Caudate nucleus (tissue), 63 donors: ENCODE measurements at places on chromosomes 12 and 14.

GRCh38 chr12:125330645-125331341 is 265.6 kb downstream of the AACS start:
- peak; percentile 64 for DNase-seq

DNA sequence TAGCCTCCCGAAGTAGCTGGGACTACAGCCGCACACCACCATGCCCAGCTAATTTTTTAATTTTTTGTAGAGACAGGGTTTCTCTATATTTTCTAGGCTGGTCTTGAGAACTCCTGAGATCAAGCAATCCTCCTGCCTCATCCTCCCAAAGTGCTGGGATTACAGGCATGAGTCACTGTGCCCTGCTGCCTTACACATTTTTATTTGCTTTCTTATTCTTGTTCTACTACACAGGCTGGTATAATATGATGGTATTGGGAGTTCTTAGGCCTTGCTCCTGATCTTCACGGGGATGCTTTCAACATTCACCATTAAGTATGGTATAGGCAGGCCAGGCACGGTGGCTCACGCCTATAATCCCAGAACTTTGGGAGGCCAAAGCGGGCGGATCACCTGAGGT is 21.2 kb downstream of the DGLUCY start:
- no peak for DNase-seq

DNA sequence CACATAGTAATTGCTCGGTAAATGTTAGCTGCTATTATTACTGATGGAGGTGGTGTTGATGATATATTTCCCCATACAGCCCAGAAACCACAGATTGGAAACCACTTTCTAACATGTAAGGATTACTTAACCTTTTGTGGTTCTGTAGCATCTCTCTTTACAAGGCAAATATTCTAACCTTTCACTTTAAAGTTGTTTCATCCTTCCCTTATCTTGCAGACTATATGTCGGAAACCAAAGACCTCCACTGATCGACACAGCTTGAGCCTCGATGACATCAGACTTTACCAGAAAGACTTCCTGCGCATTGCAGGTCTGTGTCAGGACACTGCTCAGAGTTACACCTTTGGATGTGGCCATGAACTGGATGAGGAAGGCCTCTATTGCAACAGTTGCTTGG is 75.8 kb downstream of the FRMD6 start:
- no peak for DNase-seq

DNA sequence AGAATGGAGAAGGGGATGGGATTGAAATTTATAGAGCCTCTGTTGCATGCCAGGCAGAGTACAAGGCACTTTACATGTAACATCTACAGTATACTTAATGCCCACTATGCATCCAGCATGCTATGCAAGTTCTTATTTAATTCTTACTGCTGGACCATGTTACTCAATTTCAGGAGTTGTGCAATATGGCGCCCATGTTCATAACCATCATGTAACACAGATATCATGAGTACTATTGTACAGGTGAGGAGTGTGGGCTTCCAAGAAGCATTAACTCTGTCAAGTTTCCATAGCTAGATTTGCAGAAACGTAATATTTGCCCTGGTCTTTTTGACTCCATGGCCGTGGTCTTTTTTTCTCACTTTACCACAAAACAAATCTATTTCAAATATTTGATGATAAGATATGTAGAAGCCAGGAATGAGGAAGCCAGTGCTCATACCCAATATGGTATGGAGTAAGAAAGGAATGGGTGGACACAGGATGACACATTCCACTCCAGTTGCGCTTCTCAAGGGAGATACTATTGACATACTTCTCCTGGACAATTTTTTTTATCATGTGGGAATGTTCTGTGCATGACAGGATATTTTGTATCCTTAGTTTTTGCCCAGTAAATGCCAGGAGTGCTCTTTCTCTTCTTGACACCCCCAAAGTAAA is 191.8 kb downstream of the C12orf75 start:
- DNase-seq = no peak

DNA sequence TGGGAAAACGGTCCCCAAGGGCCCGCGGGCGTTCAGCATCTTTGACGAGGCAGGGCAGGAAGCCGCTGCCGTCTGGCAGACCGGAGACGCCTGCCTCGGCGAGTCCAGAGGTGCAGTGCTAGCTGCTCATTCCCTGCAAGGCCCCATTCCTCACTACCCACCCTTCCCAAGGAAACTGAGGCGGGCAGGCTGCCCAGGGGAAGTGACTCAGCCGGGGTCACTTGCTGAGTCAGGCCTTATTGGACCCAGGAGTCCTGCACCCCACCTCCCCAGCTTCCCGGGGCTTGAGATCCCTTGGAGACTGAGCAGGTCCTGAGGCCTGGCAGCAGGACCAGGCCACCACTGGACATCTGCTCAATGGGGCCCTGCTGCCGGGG is 3.7 kb downstream of the SH2B3 start:
- no peak for DNase-seq

DNA sequence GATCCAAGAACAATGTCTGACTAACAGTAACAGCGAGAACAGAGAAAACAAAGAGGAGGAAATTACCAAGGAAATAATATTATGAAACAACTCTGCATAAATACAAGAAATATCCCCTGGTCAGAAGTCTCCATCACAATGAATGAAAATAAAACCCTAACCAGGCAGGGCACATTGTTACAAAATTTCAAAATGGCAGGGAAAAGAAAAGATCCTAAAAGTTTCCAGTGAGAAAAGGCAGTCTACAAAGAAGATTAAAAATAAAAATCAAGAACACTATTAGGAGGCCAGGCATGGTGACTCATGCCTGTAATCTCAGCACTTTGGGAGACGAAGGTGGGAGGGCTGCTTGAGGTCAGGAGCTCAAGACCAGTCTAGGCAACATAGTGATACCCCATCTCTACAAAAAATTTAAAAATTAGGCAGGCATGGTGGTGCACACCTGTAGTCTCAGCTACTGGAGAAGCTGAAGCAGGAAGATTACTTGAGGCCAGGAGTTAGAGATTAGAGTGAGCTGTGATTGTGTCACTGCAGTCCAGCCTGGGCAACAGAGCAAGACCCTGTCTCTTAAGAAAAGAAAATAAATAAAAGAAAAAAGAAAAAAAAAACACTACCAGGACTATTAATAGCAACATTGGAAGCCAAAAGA is 47.8 kb downstream of the FERMT2 start:
- DNase-seq = no peak

DNA sequence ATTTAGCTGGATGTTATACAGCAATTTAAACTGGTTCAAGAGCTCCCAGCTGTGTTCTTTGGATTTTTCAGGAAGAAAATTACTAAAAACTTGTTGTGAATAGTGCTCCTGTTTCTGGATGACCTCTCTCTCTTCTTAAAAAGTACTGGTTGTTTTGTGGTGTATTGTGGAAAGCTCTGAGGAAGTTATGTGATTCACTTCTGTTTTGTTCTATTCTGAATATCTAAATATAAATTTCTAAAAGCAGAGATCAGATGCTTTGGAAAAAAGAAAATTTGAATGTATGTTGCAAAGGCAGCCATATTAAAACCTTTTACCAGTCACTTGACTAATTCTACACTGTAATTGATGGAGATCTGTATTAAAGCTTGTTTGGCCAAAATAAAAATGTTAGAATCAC is 3.4 kb upstream of the C3AR1 start:
- no peak for DNase-seq

- no peak for DNase-seq
These were observed 14.9 kb downstream of the ABCB9 start for GRCh38 chr12:122951406-122951805.

DNA sequence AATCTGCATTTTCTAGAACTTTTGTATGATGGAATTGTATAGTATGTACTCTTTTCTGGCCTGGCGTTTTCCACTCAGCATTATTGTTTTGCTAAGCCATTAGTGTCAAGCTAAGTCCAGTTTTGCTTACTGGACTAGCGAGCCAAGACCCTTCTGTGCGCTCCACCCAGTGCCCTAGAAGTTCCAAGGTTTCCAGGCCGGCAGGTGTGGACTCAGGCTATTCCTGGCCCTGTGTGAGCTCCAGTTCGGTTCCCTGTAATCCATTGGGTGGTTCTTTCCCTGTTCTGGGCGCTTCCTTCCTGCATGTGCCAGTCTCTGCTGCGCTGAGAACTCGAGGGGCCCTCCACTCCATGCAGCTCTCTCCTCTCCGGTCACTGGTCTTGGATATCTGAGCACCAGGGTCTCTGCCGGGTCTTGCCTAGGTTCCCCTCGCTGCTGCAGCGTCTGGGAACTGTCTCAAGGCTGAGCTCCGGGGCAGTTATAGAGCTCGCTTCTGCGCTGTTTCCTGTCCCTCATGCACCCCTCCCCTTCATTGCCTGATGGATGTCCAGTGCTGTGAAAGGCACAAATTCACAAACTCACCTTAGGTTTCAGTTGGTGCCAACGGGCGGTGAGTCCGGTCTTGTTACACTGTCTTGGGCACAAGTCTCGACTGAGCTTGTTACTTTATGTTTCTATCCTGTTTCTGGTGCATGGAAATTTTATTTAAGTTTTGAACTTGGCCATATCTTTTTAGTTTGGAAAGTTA is 100.8 kb downstream of the ADGRD1 start:
- no peak for DNase-seq

- no peak for DNase-seq
These were observed 35.4 kb downstream of the ZDHHC17 start for GRCh38 chr12:76799362-76799761.

DNA sequence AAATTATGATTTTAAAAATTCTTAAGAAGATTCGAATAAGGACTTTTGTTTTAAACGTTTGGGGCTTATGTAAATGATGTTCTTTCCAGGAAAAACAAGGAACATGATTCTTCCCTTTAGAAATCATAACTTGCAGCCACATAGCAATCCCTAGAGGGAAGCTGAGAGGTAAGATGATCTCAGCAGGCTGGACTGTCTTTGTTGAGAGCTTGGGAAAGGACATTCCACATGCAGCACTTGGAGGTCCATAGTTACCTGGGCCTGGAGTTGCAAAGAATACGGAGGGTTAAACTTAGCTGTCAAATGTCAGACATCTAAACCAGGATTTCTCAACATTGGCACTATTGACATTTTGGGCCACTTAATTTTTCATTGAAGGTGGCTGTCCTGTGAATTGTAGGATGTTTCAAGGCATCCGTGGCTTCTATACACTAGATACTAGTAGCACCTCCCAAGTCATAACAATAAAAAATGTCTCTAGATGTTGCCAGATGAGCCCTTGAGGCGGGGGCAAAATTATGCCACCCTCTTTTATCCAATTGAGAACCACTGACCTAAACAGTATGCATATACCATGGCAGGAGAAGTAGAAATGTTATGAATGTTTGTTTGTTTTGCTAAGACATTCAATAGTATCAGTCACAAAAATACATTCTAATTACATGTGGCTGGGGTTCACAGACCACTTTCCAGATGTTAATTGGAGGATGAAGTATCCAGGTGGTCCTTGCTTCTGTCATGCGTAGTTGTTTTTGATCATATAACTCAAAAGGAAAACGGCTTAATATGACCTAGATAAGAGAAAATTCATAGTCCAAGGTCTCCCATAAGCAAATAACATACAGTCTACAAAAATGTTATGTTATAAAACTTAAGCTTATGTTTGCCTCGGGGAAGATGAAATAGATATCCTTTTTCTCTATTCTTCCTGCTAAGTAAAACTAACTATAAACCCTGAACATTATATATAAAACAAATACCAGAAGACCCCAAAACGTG is 30.5 kb downstream of the TTC6 start:
- no peak for DNase-seq

DNA sequence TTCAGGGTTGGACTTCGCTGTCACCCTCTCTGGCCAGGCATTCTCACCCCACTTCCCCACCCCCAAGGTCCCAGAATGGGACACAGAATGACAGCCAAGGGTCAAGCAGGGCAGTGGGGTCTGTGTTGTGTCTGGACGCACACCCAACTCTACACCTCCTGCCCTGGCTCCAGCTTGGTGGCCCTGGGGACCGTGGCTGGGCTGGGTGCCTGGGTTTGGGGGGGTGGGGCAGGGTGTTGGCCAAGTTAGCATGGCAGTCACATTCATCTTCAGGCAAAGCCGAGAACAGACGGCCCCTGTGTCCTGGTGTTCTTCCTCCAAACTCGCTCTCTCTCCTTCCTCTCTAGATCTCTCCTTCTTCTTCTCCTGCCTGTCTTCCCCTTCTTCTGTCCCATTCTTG is 5.6 kb downstream of the LRP1 start:
- DNase-seq = no peak

DNA sequence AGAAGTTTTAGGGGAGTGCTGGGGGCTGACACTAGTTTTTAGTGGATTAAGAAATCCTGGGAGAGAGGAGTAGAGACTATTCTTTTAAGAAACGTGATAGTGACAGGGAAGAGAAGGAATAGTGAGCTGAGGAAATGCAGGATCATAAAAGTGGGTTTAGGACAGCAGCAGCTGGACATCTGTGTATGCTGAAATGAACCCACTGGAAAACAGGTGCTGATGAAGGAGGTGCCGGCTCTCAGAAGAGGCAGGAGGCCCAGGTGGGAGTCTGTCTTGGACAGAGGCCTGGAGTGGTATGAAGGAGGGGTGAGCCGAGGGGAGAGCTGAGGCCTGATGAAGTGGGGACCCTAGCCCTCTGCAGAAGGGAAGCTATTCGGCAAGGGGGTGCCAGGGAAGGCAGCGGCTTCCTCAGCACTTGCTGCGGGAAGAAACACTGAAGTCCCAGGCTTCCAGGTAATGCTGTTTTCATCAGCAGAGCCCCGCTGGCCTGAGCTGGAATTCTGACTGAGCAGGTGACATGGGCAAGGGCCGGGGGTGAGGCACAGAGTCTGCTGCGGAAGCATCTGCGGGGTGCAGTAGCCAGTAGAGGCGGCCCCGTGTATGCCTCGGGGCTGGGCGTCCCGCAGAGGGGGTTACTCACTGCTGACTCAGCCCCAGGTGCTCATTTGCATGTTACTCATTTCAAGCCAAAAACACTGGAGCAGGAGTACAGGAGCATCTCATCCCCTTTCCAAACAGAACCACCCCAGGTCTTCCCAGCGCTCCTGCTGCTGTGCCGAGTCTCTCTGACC is 89.7 kb downstream of the TMCC3 start:
- no peak for DNase-seq

DNA sequence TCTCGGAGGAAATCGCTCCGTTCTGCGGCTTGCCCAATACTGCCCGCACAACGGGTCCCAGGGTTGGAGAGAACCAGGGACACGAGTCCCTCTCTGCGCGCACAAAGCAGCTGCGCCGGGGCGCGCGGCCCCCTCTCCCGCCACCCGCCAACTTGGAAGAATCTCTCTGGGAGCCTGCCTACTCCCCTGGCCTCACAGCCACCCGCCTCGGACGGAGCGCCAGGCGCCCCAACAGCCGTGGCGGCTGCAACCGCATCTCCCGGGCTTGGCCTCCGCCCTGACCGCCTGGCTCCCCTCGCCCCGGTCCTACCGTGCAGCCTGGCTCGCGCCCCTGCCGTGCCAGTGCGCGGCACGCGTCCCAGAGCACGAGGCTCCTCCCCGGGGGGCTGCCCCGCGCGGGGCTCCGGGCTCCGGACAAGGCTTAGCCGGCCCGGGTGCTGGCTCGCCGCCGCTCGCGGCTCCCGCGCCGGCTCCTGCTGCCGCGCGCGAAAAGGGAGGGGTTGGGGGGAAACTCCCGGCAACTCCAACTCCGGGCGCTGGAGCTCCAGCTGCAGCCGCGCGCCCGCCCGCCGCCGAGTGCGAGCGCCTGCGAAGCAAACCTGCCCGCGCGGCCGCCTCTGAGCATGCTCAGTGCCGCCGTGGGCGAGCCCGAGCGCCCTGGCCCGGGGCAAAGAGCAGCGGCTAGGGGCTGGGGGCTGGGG is at the start of gene STXBP6:
Gene STXBP6 (minus strand): TSS at position 580 of the 701 bp plus-strand sequence. CDS start 75,329 bp downstream, outside the sequence.
- peak; percentile 86 for DNase-seq

GRCh38 chr12:3032770-3033538 is 44.2 kb upstream of the TSPAN9 start:
- DNase-seq = no peak

- DNase-seq = no peak
These were observed 18.6 kb downstream of the SH2B3 start for GRCh38 chr12:111424189-111424792.
